ENCODE measurements at places on chromosomes 4 and X. TPM values are rescaled to one million over a fixed set of nuclear protein-coding genes. Genes with fewer than 3 reads are reported as not detected.

- no peak for DNase-seq
Measured at GRCh38 chr4:56844802-56845580, 23.5 kb upstream of the SPINK2 start.

- DNase-seq, result no peak
Measured at GRCh38 chr4:52248820-52249219, 197.7 kb downstream of the SPATA18 start.

- DNase-seq, result no peak
Measured at GRCh38 chrX:17020851-17021821, 74.7 kb downstream of the REPS2 start.

GRCh38 chr4:54065282-54066087 is 1.1 kb upstream of the CHIC2 start:
- no peak for DNase-seq

- no peak for DNase-seq
Measured at GRCh38 chrX:19659929-19660328, 144.6 kb upstream of the MAP3K15 start.

DNA sequence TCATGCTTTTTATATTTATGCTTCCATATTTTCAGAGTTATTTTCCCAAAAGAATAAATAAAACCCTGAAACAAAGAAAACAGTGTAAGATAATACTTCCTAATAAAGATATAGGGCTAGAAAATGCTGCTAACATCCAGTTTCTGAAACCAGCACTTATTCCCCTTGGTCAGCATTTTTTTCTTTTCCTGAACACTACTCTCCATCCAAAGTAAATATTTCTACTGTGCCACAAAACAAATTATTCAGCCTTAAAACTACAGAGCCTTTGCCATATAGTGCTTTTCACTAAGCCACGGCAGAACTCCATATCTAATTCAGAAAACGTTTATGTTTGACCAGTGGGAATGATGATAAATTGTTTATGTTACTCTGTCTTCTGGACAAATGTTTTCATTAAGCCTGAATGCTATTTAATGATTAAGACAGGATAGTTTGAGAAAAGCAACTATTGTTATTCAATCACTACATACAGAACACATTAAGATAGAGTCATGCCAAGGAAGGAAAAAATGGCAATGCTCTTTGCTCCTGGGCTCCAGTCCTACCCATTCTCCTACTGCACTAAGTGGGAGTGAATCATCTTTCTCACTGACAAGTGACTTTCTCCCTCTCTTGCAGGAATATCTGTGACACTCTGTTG is 723.9 kb downstream of the FAT4 start:
- no peak for DNase-seq

DNA sequence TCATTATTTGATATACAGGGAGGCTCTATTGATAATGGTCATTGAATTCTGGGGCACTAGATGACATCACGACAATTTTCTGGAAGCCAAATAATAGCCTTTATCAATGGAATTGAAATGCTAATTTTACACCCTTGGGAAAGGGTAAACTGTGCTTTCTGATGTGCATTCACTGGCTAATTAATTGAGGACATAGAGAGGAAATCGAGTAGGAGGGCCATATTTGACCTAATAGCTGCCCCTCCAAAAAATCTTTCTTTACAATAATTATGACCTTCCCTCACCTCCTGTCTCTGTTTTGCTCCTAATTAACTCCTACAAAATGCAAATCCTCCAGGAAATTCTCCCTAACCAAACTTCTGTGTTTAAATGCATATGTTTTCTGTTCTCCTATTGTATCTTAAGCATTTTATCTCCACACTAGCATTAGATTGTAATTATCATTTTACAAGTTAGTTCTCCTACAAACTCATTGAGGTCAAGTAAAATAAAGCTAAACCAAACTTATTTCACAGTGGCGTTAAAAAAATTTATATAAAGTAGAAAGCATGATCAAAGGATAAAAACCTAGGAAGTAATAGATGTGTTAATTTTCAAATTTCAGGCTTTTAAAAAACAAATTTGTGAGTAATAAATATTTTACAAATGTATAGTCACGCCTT is 1414.0 kb upstream of the AGA start:
- DNase-seq, result no peak

GRCh38 chr4:5812506-5813229 is 80.2 kb downstream of the CRMP1 start:
- DNase-seq, result no peak

Gene SOWAHB
- not detected for total RNA-seq

Gene FANCB
- 0.41 TPM for total RNA-seq

Gene ESX1
- not detected for total RNA-seq

Gene ADH6
- total RNA-seq, result 0.41 TPM

Gene HEPH
- 109 TPM for total RNA-seq
